ENCODE measurements at places on chromosomes 3 and 15.

DNA sequence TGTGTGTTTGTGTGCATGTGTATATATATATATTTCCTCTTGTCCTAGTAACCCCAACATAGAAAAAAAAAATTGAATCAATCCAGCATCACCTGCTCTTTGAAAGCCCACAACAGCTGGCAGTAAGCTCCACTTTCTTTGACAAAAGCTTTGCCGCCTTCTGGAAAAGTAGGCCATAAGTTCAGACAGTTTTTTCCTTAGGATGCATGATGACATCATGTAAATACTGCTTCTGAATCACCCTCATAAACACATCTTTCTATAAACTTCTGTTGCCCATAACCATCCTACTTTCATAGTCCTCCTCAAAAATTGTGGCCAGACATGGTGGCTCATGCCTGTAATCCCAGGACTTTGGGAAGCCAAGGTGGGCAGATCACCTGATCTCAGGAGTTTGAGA lies 67.4 kb downstream of the CSNK1G1 start:
- DNase-seq = peak; percentile 27

- DNase-seq = peak; percentile 45
These were observed 43.0 kb downstream of the NEK10 start for GRCh38 chr3:27326202-27326601.

DNA sequence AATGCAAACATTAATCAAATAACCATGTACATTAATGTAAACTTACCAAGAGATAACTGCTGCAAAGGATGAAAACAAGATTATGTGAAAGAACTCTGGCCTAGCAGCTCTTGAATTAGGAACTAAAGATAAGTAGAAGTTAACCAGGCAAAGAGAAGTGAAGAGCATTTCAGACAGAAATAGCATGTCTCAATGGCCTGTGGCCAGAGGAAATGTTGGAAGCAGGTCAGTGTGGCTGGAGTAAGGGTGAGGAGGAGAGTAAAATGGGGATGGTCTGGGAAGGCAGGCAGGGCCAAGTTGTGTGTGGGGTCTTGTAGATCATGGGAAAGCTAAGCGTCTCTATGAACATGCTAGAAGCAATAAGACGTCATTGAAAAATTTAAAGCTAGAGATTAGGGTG lies 192.4 kb downstream of the CADPS start:
- DNase-seq = no peak

DNA sequence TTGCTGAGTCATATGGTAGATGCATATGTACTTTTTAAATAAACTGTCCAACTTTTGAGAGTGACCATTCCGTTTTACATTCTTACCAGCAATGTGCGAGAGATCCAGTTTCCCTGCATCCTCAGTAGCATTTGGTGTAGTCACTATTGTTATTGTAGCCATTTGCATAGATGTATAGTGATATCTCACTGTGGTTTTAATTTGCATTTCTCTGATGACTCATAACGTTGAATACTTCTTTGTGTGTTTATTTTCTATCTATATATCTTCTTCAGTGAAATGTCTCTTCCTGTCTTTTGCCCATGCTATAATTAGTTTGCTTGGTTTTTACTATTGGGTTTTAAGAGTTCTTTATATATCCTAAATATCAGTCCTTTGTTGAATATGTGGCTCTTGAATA lies 255.7 kb upstream of the GRM7 start:
- DNase-seq = no peak

DNA sequence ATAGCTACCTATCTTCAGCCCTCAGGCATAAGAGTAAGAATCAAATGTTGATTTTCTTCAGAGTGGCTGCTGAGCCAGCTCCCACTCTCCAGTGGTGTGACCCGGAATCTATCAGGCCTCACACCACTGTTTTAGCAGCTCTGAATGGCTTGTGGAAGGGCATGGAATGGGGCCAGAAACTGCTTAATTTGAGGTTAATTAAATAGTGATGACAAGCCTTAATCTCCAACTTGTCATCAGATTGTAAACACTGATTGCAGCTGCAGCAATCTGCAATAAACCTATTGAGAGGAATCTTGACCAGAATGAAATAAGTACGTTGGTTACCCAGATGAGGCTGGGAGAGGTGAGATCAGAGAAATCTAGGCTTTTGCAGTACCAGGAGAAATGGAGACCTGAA lies 317.4 kb downstream of the FHIT start:
- peak; percentile 39 for DNase-seq

DNA sequence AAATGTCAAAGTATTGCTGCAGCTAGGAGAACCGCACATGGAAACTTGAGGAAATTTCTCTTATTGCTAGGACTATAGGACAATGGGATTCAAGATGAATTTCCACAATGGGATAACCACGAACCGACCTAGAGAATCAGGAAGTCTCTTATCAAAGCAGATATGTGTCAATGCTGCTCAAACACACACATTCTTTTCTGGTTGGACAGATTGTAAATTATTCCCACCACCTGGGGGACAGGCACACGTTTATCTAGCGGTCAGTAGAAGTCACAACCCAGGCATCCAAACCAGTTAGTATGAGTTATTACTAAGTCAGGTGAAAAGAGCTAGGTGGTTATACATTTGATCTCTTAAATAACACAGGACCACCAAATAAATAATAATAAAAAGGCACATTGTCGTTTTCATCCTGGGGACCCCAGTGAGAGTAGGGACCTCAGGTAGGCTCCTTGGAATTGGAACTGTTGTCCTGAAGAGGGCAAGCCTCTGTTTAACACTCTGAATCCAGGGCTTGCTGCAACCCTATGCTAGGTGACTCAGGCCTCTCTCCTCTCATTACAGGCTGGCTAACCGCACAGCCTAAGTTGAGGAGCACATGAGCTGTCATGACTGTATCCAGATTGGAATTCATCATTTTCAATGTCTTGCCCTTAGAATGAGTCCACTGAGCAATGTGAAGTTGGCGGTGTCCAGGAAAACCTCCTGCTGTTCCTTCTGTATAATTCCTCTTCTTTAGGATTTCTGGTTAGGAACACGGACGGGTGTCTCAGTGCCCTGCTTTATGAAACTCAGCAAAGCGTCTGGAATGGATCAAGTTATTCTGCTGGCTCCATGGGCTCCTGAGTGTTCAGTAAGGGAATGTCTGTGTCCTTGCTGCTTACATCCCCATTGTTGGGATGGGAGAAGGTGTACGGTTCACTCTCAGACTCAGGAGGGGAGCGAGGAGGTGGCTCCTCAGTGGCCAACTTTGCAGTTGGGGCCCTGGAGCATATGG lies 59.0 kb downstream of the CLEC3B start:
- peak; percentile 93 for DNase-seq

DNA sequence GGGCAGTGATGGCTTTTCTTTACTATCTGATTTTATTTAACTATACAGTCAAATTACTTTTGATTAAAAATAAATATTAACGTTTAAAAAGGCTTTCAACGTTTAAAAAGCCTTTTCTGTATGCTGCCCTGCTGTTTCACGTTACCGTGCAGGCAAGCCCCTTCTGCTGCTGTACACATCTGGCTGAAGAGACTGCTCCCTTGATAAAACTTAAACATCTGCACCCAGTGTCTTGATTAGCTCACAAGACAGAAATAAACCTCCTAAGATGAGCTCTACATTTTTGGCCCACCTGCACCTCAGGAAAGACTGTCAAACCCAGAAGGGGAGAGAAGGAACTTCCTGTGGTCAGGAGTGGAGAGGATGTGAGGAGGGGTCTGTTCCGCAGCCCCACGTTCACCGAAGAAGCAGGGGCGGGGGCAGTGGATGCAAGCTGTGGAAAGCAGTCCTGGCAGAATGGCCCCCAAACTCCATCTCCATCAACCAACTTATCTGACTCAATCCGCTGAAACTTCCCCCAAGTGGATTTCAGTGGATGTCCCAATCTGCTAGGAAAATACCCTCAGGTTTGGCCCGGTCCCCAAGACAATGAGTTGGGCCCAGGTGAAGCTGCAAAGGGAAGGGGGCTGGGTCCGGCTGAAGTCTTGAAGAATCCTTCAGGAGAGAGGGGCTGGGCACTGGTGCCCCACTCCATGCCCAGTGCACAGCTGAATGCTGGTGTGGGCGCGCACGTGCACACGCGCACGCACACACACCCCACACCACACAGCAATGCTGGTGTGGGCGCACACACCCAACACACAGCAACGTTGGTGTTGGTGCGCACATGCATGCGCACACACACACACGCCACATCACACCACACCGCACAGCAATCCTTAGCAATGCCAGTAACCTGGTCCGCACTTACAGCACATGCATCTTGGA lies 88.6 kb downstream of the LRIG1 start:
- no peak for DNase-seq

DNA sequence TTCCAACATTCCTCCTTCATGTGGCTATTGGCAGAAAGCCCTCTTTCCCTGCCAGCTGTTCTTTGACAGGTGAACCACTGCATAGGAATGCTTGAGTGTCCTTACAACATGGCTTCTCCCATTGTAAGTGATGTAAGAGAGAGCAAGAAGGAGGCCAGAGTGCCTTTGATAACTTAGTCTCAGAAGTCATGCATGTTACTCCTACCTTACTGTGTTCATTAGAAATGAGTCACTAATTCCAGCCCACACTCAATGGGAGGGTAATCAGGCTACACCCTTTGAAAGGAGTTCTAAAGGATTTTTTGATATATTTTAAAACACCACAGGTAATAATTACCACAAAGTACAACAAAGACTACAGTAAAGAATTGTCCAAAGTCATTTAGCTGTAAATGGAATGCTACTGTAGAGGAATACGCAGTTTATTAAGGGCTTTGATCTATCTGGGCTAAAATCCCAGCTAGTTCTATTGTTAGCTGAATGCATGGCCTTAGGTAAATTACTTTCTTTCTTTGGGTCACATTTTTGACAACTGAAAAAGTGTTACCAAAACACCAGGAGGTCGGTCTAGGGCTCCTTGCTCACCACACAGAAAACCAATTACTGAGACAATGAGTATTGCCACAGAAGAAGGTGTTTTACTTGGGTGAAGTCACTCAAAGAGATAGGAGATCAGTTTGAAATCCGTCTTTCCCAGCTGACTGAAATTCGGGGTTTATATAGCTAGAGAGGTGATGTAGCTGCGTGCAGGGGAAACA lies 154.9 kb downstream of the GRM7 start:
- DNase-seq = no peak

GRCh38 chr15:83613714-83614113 lies 40.2 kb upstream of the ADAMTSL3 start:
- peak; percentile 9 for DNase-seq

DNA sequence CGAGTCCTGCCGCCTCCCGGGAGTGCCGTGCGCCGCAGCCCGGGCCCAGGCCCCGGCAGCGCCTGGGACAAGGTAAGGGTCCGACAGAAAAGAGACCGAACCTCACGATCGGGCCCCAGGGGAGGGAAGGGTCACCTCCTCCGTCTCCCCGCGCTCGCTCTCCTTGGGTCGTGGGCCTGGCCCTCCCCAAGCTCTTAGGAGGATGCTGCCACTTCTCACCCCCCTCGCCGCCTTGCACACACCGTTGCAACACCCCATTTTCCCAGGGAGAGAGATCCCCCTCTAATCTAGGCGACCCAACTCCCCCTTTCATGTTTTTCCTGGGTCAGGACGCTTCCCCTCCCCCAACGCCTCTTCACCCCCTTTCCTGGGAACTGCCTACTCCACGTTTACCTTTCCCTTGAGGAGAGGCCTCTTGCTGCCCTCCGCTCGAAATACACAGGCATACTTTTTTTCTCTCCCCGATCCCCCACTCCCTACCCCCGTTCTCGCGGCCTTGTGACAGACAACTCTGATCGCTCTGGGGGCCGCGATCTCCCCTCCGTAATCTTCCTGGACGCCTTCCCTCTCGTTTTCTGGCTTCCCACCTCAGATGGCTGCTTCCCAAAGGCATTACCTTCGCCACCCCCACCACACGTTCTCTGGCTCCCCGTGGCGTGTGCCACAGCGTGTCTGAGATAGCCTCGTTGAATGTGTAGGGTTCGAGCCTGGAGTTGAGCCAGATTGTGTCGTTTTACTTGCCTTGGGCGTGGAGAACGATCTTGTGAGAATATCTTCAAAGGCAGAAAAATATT lies 688 bp downstream of the SETD5 start:
- DNase-seq = peak; percentile 46

DNA sequence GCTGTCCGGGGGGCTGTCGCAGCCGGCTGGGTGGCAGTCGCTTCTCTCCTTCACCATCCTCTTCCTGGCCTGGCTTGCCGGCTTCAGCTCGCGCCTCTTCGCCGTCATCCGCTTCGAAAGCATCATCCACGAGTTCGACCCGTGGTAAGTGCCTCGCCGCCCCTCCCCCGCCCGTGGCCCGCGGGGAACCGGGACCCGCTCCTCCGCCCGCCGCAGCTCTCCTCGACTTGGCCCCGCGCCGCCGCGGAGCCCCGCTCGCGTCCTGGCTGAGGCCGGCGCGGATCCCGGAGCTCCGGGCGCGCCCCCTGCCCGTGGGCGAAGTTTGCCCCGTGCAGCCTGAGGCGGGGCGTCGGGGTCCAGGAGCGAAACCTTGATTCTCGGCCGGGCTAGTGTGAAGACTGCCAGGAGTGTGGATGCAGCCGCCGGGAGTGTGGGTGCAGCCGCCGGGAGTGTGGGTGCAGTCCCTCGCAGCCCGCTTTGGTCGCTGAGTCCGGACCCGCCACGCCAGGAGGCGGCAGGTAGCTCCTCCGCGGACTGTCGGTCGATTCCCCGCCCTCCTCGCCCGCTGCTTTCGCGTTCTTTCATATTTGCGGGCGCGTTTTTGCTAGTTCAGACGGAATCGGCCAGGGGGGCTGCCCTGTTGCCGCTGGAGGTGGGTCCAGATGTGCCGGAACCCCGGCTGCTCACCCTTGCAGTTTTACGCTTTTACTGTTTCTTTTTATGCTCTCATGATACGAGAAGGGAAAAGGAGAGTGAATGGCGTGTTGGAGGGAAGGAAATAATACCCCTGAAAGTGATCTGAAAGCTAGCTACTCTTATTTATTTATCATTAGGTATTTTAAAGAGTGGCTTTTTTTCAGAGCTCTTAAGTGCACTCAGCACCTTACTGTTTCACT lies 692 bp downstream of the STT3B start:
- DNase-seq = peak; percentile 25

DNA sequence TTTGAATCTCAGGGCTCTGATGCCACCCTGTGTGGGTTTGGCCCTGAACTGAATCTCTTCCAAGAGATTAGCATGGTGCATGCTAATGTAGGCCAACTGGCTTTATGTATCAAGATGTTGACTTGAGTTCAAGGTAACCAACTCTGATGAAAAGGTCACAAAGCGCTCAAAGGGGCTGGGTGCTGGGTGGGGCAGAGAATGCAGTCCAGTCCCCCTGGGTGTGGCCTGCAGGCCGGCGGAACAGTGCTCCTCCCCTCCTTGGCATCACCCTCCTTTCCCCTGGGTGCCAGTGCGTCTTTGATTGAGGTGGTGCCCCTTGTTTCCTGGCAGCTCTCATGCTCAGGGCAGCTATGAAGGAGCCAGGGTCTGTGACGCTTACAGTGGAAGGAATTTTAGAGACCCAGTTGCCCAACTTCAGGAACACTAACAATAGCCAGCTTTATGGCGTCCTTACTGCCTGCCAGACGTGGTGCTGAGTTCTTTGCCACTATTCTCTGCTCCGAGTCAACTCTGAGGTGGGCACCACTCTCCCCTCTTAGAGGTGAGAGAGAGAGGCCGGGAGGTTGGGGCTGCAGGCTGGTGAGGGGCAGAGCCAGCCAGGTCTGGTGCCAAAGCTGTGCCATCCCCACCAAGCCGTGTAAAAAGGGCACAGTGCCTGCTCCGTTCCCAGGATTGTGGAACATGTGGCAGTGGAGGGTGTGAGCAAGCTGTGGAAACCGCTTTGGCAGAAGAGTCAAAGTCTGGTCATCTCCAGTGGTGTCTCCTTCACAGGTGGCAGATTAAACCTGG lies 9.8 kb downstream of the SYNM start:
- DNase-seq = no peak

- no peak for DNase-seq
These were observed 83.8 kb downstream of the PRICKLE2 start for GRCh38 chr3:64141476-64141875.

Data from fibroblast of skin of abdomen (primary cell).